Nucleus accumbens (tissue), 56 donors: ENCODE measurements at places on chromosomes 1 and 21.

- DNase-seq, result no peak
These were observed 43.8 kb downstream of the FGGY start for GRCh38 chr1:59340411-59341307.

GRCh38 chr21:15191342-15191741 lies 126.5 kb upstream of the NRIP1 start:
- no peak for DNase-seq

- no peak for DNase-seq
These were observed 244.6 kb downstream of the TRABD2B start for GRCh38 chr1:47752559-47752958.

DNA sequence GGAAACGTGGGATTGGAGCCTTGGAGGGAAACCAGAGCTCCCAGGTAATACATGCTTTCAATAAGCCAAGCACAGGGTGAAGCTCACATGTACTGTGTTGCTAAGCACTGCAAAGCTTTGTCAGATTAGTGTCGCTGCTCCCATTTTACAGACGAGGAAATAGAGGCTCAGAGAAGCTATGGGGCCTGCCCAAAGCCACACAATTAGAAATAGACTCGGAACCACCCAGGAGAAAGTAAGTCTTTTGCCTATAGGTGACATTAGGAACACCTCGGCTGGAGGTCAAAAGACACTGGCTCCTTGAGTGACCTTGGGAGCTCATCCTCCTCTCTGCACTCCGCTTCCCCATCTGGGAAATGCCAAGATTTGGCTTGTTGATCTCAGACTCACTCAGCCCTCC lies 175.6 kb upstream of the ZC3H12A start:
- no peak for DNase-seq

- no peak for DNase-seq
These were observed 55.3 kb downstream of the CDC7 start for GRCh38 chr1:91555821-91556531.

- DNase-seq, result no peak
These were observed 24.9 kb downstream of the SLAMF7 start for GRCh38 chr1:160763993-160764392.

GRCh38 chr1:246608616-246609376 lies 42.5 kb downstream of the CNST start:
- DNase-seq, result no peak

- DNase-seq, result no peak
These were observed 10.9 kb downstream of the PBX1 start for GRCh38 chr1:164569866-164570265.

- no peak for DNase-seq
These were observed 550.6 kb downstream of the PTBP2 start for GRCh38 chr1:97271916-97272788.

DNA sequence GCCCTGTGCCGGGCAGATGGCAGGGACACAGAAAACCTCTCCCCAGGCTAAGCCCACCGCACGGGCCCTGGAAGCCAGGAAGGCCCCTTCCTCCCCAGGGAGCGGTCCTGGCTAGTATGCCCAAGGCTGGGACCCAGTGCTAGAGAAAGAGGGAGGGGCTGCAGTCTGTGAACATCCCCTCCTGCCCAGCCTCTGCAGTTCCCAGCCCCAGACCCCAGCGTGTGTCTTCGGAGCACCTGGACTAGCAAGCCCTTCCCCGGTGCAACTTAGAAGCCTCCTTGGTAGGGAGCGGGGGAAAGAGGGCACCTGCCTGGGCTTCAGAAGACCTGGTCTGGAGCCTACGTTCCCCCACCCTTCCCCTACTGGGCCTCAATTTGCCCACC lies 2.1 kb downstream of the PLEKHG5 start:
- DNase-seq, result no peak

DNA sequence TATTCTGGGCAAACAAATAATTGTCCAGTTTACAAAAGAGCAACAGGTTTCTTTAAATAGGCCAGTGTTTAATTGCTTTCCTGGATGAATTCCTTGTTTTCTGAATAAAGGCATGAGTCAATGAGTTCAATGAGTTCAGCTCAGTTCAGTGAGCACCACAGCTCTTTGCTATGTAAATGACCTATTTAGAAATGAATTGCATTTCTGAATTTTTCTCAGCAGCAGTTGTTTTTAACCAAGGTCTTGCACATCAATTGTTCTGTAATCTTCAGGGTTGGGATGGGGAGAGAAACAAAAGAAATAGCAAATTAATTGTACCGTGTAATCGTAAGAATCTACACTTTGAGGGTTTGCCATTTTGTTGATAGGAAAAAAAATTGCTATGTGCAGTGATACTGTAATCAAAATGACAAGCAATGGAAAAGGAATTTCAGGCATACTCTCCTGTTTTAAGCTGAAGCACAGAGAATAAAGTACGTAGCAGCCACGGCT lies 45.7 kb downstream of the MIS18A start:
- DNase-seq, result no peak

DNA sequence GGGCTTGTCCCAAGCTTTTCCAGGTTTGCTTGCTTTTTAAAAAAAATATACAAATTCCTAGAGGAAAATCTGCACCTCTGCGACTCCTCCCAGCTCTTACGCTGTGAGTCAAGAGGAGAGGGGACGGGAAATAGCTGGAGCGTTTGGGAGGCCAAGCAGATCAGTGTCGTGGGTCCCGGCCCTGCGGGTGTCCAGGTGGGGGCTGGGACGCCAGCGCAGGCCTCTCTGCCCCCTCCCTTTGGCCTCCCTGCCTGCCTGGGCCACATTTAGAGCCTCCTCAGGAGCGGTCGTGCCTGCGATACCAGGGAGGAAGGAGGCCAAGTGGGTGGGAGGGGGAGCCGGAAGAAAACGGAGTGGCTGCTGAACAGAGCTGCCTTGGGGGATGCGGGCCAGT lies 9.0 kb downstream of the WNT4 start:
- DNase-seq, result no peak

DNA sequence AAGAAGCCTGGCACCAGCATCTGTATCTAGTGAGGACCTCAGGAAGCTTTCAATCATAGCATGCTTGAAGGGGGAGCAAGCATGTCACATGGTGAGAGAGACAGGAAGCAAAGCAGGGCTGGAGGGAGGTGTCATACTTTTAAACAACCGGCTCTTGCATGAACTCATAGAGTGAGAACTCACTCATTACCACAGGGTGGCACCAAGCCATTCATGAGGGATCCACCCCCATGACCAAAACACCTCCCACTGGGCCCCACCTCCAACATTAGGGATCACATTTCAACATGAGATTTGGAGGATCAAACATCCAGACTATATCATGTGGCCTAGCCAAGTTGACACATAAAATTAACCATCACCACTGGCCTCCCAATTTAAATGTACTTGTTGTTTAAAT lies 125.1 kb upstream of the KCND3 start:
- DNase-seq, result no peak

GRCh38 chr1:109249654-109250401 lies 489 bp downstream of the CELSR2 start:
- no peak for DNase-seq

GRCh38 chr1:166907763-166908162 lies 31.7 kb upstream of the TADA1 start:
- DNase-seq, result no peak

DNA sequence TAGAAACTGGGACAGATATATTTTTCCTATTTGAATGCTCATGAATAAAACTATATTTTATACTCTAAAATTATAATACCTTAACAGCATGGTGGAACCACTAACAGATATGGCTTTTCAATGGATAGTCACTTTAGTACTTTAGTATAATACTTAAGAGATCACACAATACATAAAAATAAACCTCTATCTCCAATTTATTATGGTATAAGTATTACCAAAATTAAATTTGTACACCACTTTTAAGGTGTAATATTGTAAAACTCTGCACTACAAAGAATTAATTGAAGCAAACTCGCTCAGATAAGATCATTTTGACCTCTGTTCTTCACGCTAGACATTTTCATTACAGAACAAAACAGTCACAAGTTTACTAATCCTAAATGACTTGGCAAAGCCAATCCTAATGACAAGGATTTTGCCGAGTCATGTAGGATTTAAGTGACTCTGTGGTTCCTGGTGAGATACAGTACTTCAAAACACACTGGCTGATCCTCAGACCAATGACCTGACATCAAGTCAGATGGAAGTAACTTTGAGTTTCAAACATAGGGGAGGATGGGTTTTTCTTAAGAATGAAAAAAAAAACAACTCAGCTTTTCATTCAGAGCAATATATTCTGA lies 200.6 kb downstream of the SMYD3 start:
- DNase-seq, result no peak

DNA sequence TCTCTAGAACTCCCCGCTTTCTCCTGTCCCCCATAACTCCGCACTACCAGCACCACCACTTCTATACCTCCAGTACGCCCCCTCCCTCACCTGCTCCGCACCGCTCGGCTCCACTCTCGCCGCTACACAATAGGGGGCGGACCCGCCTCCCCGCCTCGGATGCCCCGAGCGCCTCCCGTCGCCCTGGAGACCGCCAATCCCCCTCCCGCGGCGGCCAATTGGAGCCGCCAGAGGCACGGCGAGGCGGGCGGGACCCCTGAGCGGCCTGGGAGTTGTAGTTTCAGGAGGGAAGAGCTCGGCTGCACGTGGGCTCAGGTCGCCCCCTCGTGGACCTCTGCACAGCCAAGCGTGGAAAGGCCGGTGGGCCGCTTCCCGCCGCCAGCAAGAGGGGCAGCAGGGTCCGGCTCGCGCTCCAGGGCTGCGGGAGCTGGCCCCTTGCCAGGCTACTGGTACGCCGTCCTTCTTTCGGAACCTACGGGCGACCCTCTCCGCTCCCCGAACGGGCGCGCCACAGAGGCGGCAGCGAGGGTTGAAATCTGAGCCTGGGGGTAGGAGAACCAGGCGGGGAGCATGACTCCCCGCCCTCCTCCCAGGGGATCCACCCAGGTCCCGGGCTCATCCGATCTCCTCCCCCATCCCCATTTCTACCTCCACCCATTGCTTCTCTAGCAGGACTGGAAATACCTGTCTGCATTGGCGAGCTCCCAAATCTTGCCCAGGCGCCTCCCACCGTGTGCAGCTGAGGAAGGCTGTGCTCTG lies at the start of gene IGSF9:
TSS of gene IGSF9 (minus strand) at position 131 of the 759 bp plus-strand sequence. CDS start 2,159 bp downstream, outside the sequence.
- DNase-seq, result no peak

GRCh38 chr1:176903474-176903873 lies 261.0 kb downstream of the ASTN1 start:
- DNase-seq, result no peak

DNA sequence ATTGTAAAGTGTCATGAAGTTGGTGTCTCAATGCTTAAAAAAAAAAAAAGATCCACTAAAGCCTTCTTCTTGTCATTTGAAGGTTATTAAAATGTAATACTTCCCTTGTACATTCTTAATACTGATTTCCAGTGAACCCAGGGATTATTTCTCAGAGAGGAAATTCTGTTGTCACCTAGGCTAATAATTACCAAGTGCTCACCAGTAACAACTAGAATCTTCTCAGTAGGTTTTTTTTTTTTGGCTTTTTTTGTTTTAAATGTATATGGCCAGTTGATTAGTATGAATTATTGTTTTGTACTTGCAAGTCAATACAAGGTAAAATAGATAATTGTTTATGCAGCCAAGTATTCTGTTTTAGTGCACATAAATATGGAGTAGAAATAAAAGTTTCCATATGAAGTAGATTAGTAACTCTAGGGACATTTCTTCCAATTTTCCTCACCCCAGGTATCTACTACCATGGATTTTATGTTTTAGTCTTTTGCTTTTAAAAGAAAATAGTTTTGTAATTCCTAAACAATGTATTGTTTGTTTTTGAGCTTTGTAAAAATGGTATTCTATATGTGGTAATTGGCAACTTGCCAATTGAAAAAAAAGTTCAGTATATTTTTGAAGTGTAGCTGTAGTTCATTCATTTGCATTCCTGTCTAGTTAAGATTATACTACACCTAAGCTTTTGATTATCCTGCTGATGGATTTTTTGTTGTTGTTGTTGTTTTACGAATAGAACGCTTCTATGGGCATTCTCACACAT lies 21.9 kb downstream of the LAMC1 start:
- no peak for DNase-seq

- DNase-seq, result no peak
These were observed 109.7 kb upstream of the SYT6 start for GRCh38 chr1:114263343-114263742.

GRCh38 chr1:7962014-7962335 lies 464 bp downstream of the PARK7 start:
- no peak for DNase-seq

DNA sequence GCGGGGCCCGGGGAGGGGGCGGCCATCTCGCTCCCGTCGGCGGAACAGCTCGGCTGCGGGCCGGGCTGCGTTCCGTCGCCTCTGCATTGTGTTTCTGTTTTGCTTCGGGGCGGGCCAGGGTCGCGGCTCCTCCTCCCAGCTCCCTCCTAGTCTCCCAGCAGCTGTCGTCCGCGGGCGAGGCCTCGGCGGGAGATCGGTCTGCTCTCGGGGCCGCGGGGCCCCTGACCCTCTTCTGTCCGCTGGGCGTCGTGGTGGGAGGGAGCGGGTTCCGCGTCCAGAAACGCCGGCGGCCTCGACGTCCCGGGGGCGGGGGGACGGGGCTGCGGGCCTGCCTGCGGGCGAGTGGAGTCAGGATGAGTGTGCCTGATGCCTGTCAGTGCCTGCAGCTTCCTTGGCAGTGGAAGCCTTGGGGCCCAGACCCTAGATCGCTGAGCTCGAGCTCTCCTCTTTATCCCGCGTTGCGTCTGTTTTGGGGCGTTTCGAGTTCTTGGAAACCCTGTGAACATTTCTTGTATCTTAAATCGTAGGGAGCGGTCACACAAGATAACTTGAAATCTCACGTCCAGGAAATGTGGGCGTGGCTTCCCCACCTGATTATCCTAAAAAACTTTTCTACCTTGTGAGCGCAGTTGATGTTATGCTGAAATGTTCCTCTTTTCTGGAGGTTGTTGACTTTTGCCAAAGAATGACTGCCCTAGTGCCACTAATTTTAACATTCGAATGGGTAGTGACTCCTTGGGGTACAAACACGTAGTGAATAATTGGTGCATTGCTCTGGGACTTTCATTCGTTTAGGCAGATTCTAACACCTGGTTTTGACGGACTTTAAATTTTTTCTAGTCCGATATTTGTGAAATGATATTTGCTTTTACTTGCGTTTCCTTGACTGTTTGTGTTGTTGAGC lies 676 bp downstream of the MORC3 start:
- DNase-seq, result no peak

- no peak for DNase-seq
These were observed 52.7 kb upstream of the CXADR start for GRCh38 chr21:17460094-17460493.

DNA sequence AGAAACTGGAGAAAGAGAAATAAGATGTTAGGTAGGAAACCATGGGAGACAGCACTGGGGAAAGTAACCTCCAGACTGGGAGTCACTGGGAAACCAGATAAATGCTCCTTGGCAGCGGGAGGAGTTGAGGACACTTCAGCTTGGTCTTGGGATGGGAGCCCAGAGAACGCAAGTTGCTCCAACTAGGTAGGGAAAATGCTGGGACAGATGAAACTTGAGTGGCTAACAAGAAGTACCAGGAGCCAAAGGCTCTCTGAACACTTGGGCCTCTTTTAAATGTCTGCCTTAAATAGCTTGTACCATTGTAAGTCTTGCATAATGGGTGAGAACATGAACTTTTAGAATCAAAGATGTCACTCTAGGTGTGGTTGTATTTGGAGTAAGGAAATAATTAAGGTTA lies 3.0 kb downstream of the NMNAT1 start:
- no peak for DNase-seq

GRCh38 chr1:206706298-206706791 lies 21.6 kb downstream of the MAPKAPK2 start:
- DNase-seq, result no peak
